ENCODE measurements at places on chromosomes 16 and 17. TPM values are rescaled to one million over a fixed set of nuclear protein-coding genes. Genes with fewer than 3 reads are reported as not detected.

KCNAB3 gene
- 0.30 TPM for total RNA-seq

DNA sequence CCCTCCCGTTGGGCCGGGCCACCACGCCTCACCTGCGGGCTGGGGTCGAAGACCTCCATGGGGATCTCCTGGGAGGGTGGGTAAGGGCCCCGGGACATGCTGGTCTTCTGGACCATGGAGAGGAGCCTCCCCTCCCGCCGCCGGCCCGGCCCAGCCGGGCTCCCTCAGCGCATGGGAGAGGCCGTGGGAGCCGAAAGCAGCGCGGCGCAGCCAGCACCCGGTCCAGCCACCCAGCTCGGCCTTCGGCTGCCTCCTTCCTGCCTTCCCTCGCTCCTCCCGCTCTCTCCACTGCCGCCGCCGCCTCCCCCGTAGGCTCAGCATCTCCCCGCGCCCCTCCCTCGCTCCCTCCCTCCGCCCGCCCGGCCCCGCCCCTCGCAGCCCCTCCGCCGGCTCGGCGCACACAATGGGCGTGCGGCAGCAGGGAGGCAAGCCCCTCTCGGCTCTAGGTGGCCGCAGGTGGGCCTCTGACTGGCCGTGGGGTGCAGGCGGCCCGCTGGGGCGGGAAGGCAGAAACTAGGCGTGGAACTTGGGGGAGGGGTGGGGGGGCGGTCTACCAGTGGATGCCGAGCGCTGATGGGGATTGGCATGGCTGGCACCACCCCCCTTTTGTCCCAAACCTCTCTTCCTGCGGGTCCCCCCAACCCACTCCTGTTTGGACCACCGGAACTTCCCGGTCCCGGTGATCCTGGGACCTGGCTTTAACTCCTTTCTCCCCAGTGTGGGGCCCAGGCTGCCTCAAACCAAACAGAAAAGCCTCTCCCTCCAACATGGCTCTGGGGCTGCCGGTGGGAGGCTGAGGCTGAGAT lies at the start of gene CACNB1:
TSS of gene CACNB1 (minus strand) at position 290 of the 806 bp plus-strand sequence. CDS start at position 116, 174 bp downstream.
- H3K27me3 ChIP-seq: no peaks in the 10 kb centered on the region
- peaks cover 16% of the 10 kb centered on the region for H3K36me3 ChIP-seq
- peak; percentile 82 for DNase-seq

GRCh38 chr17:78048346-78049292 lies 79.9 kb downstream of the TMC6 start:
- peaks cover 46% of the 10 kb centered on the region for H3K4me1 ChIP-seq
- peaks cover 37% of the 10 kb centered on the region for H3K36me3 ChIP-seq
- no peaks in the 10 kb centered on the region for H3K27me3 ChIP-seq
- no peak for DNase-seq

GRCh38 chr17:38897176-38897575 lies 27.3 kb downstream of the LASP1 start:
- peak overlapping the region; percentile 18 for H3K4me3 ChIP-seq
- H3K4me1 ChIP-seq: peaks cover 98% of the 10 kb centered on the region
- DNase-seq: peak; percentile 89
- H3K36me3 ChIP-seq: peaks cover 22% of the 10 kb centered on the region
- peak overlapping the region; percentile 86 for H3K27ac ChIP-seq
- no peaks in the 10 kb centered on the region for H3K27me3 ChIP-seq

DNA sequence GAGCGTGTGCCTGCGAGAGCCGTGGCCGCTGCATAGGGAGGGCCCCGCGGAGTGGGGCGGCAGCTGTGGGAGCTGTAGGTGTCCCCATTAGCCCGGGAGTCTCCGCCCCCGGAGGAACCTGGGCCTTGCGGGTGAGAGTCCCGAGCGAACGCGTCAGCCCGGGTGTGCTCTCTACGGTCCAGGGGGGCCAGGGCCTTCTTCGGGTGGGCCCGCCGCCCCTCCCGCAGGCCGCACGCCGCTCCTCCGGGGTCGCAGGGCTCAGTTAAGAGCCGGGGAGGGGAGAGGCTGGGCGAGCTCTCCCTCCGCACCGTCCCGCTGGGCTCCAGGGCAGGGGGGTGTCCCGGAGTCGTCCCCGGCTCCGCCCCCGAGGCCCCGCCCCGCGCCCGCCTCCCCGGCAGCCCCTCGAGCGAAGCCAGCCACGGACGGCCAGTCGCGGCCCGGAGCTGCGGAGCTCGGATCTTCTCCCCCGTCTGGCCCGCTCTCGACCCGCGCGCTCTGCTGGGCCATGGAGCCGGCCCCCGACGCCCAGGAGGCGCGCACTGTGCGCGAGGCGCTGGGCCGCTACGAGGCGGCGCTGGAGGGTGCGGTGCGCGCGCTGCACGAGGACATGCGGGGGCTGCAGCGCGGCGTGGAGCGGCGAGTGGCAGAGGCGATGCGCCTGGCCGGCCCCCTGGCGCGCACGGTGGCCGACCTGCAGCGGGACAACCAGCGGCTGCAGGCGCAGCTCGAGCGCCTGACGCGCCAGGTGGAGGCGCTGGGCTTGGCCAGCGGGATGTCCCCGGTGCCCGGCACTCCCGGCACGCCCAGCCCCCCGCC lies at the start of gene SMTNL2:
TSS of gene SMTNL2 (plus strand) at position 429 of the 816 bp plus-strand sequence. CDS start at position 506, 77 bp downstream.
- H3K27me3 ChIP-seq: peaks cover 39% of the 10 kb centered on the region
- H3K27ac ChIP-seq: peak within 1 kb of the TSS; percentile 93
- H3K4me1 ChIP-seq: peaks cover 69% of the 10 kb centered on the region
- peak within 1 kb of the TSS; percentile 72 for H3K4me3 ChIP-seq

CCNF gene
- total RNA-seq: 0.96 TPM

DNA sequence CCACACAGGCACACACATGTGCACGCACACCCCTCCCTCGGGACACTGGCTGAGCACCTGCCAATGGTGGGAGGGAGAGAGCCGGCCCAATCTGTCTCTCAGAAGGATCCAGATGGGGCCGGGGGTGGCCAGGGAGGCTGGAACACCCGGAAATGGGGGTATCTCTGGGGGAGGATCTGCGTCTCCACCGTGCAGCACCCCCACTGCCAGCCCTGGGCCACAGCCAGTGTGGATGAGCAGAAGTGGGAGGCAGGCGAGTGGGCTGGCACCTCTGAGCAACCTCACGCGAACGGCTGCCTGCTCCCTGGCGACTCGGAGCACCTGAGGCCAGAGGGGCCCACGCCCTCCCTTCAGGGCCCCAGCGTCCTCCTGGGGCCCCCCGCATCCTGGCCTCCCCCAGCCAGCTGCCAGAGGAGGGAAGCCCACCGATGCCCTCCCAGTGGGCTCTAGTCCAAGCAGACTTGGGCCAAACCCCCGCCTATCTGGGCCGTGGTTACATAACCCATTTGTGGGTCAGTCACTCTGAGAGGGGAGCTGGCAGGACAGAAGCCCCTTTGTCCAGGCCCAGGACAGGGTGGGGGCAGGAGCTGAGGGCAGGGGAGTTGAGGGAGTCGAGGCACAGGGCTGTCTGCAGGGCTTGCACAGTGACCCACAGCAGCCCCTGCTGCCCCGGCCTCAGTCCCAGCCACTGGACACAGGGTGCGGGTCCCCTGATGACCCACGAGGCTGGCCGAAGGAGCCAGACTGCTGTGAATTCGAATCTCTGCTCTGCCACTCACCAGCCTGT lies 5.6 kb downstream of the CASKIN1 start:
- DNase-seq: no peak
- peaks cover 13% of the 10 kb centered on the region for H3K4me1 ChIP-seq
- H3K36me3 ChIP-seq: no peaks in the 10 kb centered on the region
- H3K27me3 ChIP-seq: peaks cover 32% of the 10 kb centered on the region

CES5A gene
- not detected for total RNA-seq

DNA sequence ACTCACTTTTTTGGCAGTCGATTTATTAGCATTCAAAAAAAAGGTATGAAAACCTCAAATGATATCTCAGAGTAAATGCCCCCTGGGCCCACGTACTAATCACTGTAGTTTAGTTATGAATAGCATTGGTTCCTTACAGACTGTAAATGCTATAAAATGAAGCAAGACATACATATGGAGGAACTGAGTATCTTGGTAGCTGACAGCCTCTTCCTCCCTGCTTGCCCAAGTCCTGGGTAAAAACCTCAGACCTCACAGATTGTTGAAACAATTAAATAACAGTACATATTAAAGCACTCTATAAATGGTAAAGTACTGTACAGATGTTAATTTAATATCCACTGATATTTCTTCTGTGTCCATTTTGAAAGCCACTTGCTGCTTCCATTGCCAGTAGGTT lies 33.2 kb upstream of the ABCC11 start:
- no peak overlapping the region for H3K4me3 ChIP-seq
- DNase-seq: no peak
- H3K27ac ChIP-seq: peak overlapping the region; percentile 69
- peaks cover 11% of the 10 kb centered on the region for H3K36me3 ChIP-seq
- peaks cover 83% of the 10 kb centered on the region for H3K4me1 ChIP-seq
- no peaks in the 10 kb centered on the region for H3K27me3 ChIP-seq

DNA sequence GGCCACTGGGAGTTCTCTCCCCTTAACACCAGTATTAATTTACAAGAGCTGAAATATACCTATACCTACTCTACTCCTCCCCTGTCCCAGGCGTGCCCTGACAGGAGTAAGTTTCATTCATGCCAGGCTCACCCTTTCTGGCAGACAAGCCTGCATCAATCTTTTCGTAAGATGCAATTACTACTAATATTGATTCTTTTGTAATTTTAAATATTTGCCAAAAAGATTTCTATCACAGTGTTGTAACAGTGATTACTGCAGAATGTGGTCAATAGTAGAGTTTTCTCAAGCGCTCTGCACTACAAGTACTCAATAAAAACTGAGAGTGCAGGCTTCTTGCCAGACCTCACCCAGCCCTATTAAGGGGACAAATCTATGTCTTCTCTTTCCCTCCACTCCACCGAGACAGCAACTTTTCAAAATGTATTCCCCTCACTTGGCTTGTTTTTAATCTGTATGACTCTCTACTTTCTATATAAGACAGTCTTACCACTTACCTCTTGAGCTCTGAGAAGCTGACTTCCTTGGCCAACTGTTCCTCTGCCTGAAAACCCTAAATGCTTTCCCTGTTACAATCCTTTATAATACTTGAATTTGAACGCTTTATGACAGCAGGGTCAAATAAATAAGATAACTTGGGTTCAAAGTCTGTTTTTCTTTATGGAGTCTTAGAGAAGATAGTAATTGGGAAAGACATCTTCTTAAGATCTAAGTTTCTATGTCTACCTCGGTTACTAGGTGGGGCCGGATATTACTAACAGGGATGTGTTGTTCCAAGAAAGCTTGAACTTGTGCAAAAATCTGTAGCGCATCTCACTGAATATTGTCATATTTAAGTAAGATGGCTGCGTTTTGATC lies at the start of gene TMIGD1:
TSS of gene TMIGD1 (minus strand) at position 555 of the 858 bp plus-strand sequence. CDS start 1,924 bp downstream, outside the sequence.
- H3K27ac ChIP-seq: no peak within 1 kb of the TSS
- H3K4me1 ChIP-seq: no peaks in the 10 kb centered on the region
- DNase-seq: no peak
- H3K27me3 ChIP-seq: peaks cover 19% of the 10 kb centered on the region
- H3K4me3 ChIP-seq: no peak within 1 kb of the TSS

DNA sequence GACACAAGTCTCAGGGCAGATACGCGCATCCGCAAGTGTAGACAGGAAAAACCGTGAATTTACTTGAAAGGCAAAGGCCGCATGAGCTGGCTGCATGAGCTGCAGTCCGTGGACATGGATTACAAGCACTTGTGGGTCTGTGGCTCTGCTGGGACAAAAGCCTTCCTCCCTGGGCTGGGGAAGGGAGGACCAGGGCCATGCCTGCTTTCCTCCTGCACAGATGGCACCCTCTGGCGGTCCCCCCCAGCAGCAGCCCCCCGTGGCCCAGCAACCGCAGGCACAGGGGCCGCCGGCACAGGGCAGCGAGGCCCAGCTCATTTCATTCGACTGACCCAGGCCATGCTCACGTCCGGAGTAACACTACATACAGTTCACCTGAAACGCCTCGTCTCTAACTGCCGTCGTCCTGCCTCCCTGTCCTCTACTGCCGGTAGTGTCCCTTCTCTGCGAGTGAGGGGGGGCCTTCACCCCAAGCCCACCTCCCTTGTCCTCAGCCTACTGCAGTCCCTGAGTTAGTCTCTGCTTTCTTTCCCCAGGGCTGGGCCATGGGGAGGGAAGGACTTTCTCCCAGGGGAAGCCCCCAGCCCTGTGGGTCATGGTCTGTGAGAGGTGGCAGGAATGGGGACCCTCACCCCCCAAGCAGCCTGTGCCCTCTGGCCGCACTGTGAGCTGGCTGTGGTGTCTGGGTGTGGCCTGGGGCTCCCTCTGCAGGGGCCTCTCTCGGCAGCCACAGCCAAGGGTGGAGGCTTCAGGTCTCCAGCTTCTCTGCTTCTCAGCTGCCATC lies 1.7 kb upstream of the MRPL12 start:
- DNase-seq: no peak
- no peaks in the 10 kb centered on the region for H3K27me3 ChIP-seq
- peak overlapping the region; percentile 98 for H3K4me3 ChIP-seq
- H3K4me1 ChIP-seq: peaks cover 61% of the 10 kb centered on the region
- H3K36me3 ChIP-seq: peaks cover 65% of the 10 kb centered on the region

- no peak overlapping the region for H3K4me3 ChIP-seq
- H3K27me3 ChIP-seq: no peaks in the 10 kb centered on the region
- peak overlapping the region; percentile 42 for H3K27ac ChIP-seq
These were observed 73.7 kb upstream of the ZNF750 start for GRCh38 chr17:82913304-82914043.

DNA sequence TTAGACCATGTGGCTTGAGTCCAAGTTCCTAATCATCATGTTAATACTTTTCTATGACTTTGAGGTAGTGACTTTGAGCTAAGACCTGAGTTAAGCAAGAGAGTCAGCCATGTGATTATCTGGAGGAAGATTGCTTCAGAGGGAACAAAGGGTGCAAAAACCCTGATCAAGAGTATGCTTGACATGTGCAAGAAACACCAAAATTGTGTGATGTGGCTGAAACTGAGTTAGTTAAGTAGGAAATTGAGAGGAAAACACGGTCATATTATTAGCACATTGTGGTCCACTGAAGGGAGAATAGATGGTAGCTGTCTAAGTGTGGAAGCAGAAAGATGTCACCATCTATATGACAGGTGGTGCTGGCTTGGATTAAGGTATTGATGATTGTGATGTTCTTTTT lies 130.4 kb upstream of the MON1B start:
- no peak for DNase-seq
- H3K4me3 ChIP-seq: no peak overlapping the region
- no peak overlapping the region for H3K27ac ChIP-seq
- H3K4me1 ChIP-seq: peaks cover 31% of the 10 kb centered on the region
- H3K27me3 ChIP-seq: no peaks in the 10 kb centered on the region

GRCh38 chr16:31367853-31368252 lies 12.9 kb downstream of the ITGAX start:
- no peaks in the 10 kb centered on the region for H3K4me1 ChIP-seq
- DNase-seq: no peak
- H3K27me3 ChIP-seq: peaks cover 44% of the 10 kb centered on the region
- H3K4me3 ChIP-seq: no peak overlapping the region

DNA sequence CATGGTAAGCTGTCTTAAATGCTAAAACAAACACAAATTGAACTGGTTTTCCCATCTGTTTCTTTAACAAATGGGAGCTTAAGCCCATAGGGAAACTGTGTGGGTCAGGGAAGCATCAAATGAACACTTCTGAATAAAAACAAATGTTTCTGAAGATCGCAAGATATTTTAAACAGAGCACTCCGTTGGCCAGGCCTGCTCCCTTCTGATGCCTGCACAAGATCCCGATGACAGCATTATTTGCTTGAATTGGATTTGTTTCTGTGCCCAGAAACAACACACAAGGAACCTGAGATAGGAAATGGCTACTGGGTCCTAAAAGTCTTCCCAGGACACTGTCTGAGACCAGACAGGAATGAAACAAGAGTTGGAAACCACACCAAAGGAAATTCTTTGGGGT lies 425.8 kb upstream of the ZFHX3 start:
- H3K4me3 ChIP-seq: no peak overlapping the region
- peaks cover 9% of the 10 kb centered on the region for H3K27me3 ChIP-seq
- no peaks in the 10 kb centered on the region for H3K4me1 ChIP-seq
- H3K36me3 ChIP-seq: no peaks in the 10 kb centered on the region
- DNase-seq: no peak
- no peak overlapping the region for H3K27ac ChIP-seq

UTS2R gene
- total RNA-seq: 1.4 TPM

GRCh38 chr17:58756246-58757161 lies 850 bp downstream of the PPM1E start:
- no peaks in the 10 kb centered on the region for H3K36me3 ChIP-seq
- peaks cover 69% of the 10 kb centered on the region for H3K27me3 ChIP-seq
- H3K4me3 ChIP-seq: peak overlapping the region; percentile 75
- H3K4me1 ChIP-seq: peaks cover 20% of the 10 kb centered on the region
- no peak for DNase-seq

All from left ventricle myocardium inferior (tissue), 1 donor.